NCI-H1694 treated with DMSO at 0.1 percent for 48 hours (cell line): ENCODE measurements at places on chromosomes 3 and 15.

DNA sequence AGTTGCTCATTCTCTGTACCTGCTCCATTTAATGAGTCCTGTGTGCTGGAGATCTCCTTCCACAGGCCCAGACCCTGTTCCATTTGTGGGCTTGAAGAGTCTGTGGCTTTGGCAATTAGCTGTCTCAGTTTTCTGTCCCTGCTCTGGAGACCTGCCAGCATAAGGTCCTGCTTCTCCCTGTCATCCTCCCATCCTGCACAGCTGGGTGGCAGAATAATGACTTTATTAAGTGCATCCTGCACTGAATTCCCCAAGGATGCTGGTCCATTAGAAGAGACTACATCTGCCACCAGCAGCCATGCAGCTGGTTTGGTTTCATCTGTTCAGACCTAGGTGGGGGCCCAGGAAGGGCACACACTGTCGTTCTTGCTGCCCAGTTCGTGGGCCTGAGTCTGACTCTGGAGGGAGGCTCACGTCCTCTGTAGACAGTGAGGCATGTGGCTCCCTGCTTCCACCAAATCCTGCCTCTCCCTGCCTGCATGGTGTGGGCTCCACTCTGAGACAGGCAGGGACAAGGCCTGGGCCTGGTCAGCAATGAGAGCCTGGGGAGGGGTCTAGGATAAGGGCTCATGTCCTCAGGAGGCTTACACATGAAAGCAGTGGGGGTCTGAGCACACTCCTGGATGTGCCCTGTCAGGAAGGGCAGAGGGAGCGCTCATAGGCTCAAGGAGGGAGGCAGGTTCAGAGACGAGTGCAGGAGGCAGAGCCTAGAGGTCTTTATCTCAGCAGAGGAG, 78.4 kb upstream of the PRR23E start:
- peak; percentile 78 for DNase-seq

DNA sequence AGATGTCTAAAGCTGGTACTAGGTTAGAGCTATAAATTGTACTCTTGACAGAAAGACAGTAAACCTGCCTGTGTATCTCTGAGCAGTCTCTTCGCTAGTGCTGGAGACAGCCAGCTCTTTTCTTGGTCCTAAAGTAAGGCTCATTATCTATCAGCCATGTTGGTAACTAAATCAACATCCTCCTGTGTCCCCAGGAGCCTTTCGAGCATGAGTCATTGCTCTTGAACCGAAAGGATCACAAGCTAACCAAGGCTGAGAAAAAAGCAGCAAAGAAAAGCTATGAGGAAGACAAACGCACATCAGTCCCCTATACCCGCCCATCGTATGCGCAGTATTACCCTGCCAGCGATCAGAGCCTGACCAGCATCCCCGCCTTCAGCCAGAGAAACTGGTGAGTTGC, 25.0 kb upstream of the TEX264 start:
- no peak for DNase-seq

DNA sequence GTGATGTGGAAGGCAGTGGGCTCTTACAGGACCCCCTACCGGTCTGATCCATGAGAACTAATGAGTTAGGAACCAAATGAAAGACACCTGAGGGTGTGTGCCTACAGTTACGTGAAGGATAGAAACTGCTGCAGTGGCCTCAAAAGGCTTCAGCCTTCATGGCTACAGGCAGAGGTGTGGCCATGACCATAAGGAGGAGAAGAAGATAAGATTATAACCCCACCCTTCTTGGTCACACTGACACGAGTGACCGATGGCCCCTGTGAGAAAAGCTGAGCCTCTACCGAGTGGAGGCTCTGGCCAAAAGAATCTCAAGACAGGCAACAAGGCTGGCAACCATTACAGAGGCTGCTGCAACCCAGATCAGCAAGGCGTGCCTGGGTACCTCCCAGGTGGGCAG, 6.3 kb downstream of the RFT1 start:
- no peak for DNase-seq

GRCh38 chr15:90531147-90531546, 1.4 kb downstream of the CRTC3 start:
- DNase-seq, result no peak

GRCh38 chr3:39398700-39399099, 7.8 kb upstream of the RPSA start:
- DNase-seq, result no peak

DNA sequence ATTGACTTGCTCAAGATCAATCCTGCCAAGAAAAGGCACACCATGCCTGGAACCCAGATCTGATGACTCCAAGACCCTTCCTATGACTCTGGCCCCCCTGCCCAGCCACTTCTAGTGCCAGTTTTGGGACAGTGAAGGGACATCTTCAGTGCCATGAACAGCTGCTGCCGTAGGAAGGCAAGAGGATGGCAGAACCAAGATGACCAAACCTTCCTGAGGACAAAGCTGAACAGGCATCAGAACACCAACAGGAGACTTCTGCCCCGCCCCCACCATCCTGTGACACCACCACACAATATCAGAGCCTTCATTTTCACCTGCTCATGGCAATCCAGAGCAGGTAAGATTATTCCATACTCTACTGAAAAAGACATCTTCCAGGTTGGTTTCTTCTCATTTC, 33.0 kb downstream of the ZNF445 start:
- no peak for DNase-seq

- DNase-seq, result no peak
Observed at GRCh38 chr3:184658223-184658928, 53.5 kb downstream of the MAGEF1 start.

DNA sequence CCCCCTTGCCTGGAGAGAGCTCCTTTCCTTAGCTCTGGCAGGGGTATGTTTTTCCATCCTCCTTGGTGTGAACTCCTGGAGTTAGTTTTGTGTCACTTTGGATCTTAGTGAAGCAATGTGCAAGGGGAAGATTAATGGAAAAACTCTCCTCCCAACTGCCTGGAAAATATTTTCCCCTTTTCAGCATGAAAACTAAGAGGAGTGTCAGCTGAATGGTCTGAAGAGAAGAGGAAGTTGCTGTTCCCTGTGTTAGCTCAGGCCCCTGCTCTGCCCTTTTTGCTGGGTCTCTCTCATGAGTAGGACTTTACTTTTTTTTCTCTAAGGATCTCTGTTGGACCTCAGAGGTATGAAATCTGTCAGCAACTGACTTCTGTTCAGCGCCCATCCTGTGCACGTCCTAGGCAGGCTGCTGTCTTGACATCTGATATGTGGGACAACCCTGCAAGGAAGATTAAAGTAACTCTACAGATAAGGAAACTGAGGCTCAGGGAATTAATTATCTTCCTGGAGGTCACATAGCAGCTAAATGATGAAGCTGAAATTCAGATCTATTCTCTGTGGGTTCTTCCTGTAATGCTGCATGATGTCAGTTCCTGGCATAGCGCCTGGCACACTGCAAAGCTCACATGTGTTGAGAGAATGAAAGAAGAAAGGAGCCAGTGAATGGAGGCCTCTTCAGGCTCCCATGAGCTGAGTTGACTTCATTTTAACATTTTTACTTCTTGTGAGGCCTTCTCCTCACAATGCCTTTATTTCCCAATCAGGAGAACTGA, 109.7 kb upstream of the GALNT15 start:
- peak; percentile 9 for DNase-seq

GRCh38 chr3:45084820-45085816, 59.0 kb downstream of the CLEC3B start:
- DNase-seq, result no peak

DNA sequence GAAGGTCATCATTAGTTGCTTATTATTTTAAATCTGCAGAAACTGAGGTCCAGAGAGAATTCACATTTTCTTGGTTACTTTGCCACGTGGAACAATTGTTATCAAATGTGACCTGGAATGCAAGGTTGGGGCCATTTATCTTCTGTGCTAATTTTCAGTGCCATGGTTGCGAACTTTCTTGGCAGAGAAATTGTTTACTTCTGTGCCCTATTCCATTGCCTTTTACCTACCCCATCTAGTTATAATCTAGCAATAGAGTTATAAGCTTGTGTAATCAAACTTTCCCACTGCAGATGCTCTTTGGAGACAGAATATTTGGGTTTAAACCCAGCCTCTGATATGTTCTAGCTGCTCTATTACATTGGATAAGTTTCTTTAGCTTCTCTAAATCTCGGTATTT, 242.9 kb downstream of the LPP start:
- no peak for DNase-seq

GRCh38 chr15:31552482-31553099, 226.0 kb downstream of the KLF13 start:
- no peak for DNase-seq

- no peak for DNase-seq
Observed at GRCh38 chr15:94404733-94405283, 173.4 kb downstream of the MCTP2 start.

DNA sequence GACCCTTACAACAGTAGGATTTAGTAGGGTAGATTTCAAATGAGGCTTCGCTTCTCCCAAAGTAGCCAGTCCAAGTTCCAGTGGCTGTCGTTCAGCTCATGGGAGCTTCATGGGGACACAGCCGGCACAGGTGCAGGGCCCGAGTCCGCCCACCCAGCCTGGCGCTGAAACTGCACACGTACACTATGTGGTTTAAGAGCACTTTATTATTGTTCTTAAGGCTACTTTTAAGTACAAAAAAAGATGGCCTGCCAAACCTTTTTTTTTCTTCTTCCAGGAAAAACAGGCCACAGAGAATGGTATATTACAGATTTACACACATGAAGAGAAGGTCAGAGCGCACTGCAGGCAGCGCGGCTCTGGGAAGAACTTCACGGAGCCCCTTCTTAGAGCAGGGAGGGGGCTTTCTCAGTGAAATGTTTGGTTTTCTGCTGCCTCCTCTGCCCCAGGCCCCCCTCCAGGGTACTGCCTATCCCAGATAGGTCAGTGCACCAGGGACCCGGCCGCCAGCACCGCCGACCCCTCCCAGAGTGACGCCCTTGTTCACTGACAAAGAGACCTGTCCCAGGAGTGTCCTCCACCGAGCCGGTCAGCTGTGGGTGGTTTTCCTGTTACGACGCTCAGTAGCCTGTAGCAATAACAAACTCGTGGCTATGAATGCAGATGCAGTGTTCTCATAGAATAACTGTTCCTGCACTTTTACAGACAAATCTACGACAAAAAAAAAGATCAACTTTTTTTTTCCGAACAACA, 87.7 kb downstream of the VGLL4 start:
- no peak for DNase-seq

- DNase-seq, result no peak
Observed at GRCh38 chr15:39936187-39936586, 2.3 kb downstream of the EIF2AK4 start.

- DNase-seq, result no peak
Observed at GRCh38 chr3:177852001-177852807, 654.9 kb upstream of the TBL1XR1 start.

DNA sequence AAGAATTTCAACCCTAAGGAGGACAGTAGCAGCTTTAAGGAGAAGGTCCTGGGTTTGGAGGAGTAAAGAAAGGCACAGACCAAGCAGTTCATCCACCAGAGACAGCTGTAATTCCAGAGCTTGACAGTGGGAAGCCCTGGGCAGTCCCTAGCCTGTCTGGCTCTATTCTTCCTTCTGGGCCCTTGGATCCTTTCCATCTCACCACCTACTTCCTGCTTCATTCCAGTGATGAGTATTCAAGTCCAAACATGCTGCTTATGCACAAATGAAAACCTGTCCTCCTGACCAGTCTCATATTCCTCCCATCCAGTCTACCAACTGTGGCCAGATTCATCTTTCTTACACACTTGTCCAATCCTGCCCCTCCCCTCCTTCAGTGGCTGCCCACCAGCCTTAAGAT, 171.4 kb downstream of the CNTN3 start:
- DNase-seq, result no peak

DNA sequence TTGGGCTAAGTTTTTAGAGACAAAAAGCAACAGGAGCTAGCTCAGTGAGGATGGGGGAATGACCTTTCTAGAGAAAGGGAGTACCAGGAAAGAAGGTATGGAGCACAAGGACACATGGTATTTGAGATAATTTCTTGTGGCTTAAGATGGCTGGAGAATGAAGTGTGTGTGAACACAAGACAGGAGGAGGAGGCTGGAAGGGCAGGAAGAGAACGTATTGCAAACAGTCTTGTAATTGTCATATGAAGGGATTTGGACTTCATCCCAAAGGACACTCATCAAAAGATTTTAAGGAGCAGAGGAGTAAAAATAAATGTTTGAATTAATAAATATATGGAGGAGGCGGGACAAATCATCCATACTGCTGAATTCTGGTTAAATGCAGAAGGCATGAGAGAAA, 268.6 kb upstream of the NR2E3 start:
- DNase-seq, result no peak

- no peak for DNase-seq
Observed at GRCh38 chr3:124748560-124749198, 18.4 kb downstream of the UMPS start.

DNA sequence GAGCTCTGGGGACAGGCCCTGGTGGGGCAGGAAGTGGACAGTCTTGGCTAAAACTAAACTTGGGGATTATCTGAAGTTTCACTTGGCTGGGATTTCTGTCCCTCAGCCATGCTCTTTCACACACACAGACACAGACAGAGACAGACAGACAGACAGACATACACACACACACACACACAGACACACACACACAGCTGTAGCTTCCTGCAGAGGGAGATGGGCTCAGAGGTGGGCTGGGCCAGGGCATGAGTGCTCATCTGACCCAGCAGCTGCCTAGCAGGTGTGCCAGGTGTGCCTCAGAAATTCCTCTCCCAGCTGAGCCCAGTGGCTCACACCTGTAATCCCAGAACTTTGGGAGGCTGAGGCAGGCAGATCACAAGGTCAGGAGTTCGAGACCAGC, 3.3 kb downstream of the RHOV start:
- DNase-seq, result no peak

GRCh38 chr3:55486101-55486856, 827 bp downstream of the WNT5A start:
- no peak for DNase-seq

GRCh38 chr3:156840826-156841689, 14.9 kb downstream of the LEKR1 start:
- no peak for DNase-seq

DNA sequence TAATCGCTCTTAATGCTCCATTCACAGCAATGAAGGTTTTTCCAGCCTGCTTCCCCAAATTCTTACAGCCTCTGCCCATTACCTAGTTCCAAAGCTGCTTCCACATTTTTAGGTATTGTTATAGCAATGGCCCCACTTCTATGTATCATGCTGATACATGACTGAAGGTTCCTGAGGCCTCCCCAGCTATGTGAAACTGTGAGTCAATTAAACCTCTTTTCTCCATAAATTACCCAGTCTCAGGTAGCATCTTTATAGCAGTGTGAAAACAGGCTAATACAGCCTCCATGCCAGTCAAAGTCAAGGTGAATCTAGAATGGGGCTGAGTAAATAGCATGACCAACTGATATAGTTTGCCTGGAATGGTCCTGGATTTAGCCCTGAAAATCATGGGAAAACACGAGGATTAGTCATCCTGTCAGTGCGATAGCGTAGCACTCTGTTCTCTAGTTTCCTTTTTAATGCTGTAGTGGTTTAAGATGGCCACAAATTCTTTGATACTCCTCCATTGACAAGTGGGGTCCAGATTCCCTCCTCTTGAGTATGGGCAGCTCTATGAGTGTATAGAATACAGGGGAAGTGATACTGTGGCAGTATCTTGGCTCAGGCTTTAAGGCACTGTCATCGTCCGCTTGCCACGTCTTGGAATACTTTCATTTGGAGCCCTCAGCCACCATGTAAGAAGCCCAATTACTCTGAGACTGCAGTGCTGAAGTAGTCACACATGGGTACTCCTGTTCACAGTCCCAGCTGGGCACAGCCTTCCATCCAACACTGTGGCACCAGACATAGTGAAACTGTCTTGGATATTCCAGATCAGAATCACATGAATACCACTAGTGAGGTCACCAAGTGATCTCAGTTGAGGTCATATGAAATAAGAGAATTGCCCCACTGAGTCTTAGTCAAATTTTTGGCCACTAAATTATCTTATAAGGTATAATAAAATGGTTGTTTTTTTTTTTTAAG, 94.0 kb upstream of the PLCL2 start:
- DNase-seq, result no peak
